Fibroblast of lung (primary cell): ENCODE measurements at places on chromosomes 7 and 10. TPM values are rescaled to one million over a fixed set of nuclear protein-coding genes. Genes with fewer than 3 reads are reported as not detected.

KLF14 gene
- total RNA-seq, result under 0.01 TPM in 2 replicates

MACC1 gene
- total RNA-seq, result 0.26 and 0.33 TPM in 2 replicates

C10orf62 gene
- total RNA-seq, result not detected in 2 replicates

CYP3A4 gene
- total RNA-seq, result 0.17 TPM in 1 of 2 replicates, not detected in the other

AIFM2 gene
- 10.0 and 15.5 TPM in 2 replicates for total RNA-seq

OGA gene
- 108 and 193 TPM in 2 replicates for total RNA-seq

TLX1 gene
- total RNA-seq, result not detected in 2 replicates

RTKN2 gene
- 0.51 and 1.2 TPM in 2 replicates for total RNA-seq

GPR146 gene
- 3.1 and 3.3 TPM in 2 replicates for total RNA-seq

PARG gene
- total RNA-seq, result 34.7 and 37.8 TPM in 2 replicates

BEND7 gene
- total RNA-seq, result 9.2 and 10.6 TPM in 2 replicates

CFTR gene
- total RNA-seq, result under 0.01 and 0.26 TPM in 2 replicates

TMEM270 gene
- total RNA-seq, result not detected in 2 replicates

INTS15 gene
- 7.1 and 9.0 TPM in 2 replicates for total RNA-seq

CTAGE4 gene
- 0.17 and 1.0 TPM in 2 replicates for total RNA-seq

DENND2A gene
- 39.0 and 40.8 TPM in 2 replicates for total RNA-seq

TLL2 gene
- 0.17 and 0.26 TPM in 2 replicates for total RNA-seq

OR2A5 gene
- not detected in 2 replicates for total RNA-seq

TAS2R3 gene
- total RNA-seq, result 1.3 and 2.8 TPM in 2 replicates

ANKRD61 gene
- 0.17 and 0.26 TPM in 2 replicates for total RNA-seq

MARCHF5 gene
- 13.4 and 17.3 TPM in 2 replicates for total RNA-seq

SLC26A3 gene
- not detected in 2 replicates for total RNA-seq

EZH2 gene
- 6.7 and 7.1 TPM in 2 replicates for total RNA-seq

CHCHD2 gene
- 224 and 338 TPM in 2 replicates for total RNA-seq

SDK1 gene
- total RNA-seq, result 3.6 and 8.6 TPM in 2 replicates

SH2B2 gene
- 2.0 and 2.3 TPM in 2 replicates for total RNA-seq

P4HA1 gene
- total RNA-seq, result 147 and 179 TPM in 2 replicates
